Testis (tissue), 5 donors: ENCODE measurements at places on chromosomes 3 and 15. TPM values are rescaled to one million over a fixed set of nuclear protein-coding genes. Genes with fewer than 3 reads are reported as not detected.

DNA sequence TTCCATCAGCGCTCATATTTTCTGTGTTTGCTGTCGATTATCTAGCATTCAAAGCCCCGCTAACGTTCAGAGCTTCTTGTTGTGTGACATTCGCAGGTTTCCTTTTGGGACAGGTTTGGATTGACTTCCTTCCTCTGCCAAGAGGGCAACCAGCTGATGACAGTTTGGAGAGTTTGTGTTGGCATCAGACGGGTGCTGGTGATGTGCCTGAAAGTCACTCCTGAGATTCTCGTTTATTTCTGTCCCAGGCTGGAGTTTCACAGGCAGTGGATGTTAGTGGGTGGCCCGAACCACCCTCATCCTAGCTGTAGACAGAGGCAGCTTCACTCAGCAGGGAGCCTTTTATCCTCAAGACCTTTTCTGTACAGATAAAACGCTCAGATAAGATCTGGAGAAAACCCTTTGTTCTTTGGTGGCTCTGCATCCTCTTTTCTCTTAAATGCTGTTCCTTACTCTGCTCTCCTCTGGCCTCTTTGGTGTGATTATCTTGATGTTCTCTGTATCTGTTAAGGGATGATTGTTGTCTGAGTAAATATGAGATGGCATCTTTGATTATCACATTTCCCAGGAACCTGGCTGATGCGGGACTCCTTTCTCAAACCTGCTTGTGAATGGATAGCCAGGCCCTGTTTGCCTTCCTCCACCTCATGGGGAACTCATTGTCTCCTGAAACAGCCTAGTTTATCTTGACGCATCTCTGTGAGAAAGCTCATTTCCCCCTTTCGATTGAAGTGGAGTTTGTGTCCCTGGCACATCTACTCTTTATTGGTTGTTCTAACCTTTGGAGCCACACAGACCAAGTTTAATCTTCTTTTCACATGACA, 35.9 kb downstream of the CGNL1 start:
- DNase-seq = no peak

DNA sequence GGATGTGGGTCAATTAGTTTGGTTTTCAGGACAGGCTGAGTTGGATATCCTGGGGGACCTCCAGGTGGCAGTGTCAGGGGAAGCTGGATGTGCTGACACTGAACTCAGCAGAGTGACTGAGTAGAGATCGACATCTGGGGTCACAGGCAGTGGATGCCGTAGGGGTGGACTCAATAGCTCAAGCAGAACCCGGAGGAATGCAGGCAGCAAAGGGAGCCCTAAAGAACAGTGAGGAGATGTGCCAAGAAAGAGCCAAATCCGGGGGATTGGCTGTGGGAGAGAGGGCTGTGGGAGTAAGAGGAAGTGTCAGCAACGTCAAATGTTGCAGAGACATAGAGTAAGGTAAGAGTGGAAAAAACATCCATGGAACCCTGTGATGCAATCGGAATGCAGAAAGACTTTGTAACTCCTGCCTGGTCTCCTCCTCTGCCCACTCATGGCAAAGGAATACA, 11.6 kb downstream of the CCR5AS start:
- no peak for DNase-seq

- no peak for DNase-seq
These were observed 1.9 kb upstream of the SKIC8 start for GRCh38 chr15:78301326-78301725.

GRCh38 chr15:60454824-60455223, 24.1 kb downstream of the ICE2 start:
- no peak for DNase-seq

- DNase-seq = no peak
These were observed 15.2 kb downstream of the NRROS start for GRCh38 chr3:196654735-196655090.

GRCh38 chr15:78931439-78932257, 13.2 kb downstream of the CTSH start:
- DNase-seq = no peak

Gene LINGO1
- 16.6 TPM for total RNA-seq

Gene ITIH1
- 1.8 TPM for total RNA-seq

Gene PARP9
- total RNA-seq = 12.8 TPM

Gene PRKCD
- total RNA-seq = 36.3 TPM

Gene PDE12
- total RNA-seq = 20.5 TPM

Gene HTR3E
- 0.63 TPM for total RNA-seq
